ENCODE measurements at places on chromosomes 2 and 18.

- no peak for DNase-seq
Measured at GRCh38 chr2:16316456-16317210, 349.0 kb downstream of the CYRIA start.

DNA sequence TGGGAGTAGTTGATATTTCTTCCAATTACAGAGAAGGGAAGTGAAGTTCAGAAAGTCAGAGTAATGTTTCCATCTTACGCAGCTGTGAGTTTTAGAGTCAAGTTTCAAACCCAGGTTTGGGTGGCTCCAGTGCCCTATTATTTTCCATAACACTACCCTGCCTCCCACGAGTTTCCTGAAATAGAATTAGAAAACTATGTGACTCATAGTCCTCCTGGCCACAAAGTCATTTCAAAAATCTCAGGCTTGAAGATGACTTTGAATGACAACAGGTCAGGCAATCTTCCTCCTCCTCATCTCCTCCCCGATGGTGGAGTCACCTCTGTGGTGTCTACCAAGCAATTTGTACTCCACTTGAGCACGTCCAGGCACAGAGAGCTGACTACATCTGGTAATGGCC is 212.3 kb upstream of the TRIB2 start:
- no peak for DNase-seq

DNA sequence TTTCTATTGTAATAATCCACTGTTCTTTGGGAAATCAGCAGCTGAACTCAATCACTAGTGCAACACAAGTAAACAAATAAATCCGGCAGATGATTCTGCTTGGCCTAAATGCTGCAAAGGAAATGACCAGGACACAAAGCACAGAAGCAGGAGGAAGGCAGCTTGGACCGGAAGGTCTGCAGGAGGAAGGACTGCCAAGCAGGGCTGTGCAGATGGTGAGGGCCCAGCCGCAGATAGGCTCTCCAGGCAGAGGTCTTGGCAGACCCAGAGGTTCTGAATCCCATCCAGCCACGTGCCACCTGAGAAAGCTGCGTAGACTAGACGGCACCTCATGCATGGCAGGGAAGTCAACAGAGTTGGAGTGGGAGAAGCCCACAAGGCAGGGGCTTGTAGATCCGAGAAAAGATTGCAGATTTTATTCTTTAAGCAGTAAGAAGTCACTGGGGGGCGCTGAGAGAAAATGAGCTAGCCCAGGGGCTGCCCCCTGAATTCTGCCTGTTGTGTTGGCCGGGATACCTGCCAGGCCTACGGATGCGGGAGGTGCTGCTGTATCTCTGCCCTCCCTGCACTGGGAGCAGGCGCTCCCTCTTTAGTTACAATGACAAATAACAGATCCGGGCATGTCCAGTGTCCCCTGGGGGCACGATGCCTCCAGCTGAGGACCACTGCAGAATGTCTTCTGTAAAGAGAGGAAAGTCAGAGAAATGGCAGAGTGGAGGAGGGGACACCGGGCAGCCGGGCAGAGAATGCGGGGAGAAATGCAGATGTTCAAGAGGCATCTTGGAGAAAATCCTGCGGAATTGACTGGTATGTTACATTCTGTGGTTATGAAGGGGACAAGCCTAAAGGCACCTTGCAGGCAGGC is 153.5 kb downstream of the PXDN start:
- no peak for DNase-seq

DNA sequence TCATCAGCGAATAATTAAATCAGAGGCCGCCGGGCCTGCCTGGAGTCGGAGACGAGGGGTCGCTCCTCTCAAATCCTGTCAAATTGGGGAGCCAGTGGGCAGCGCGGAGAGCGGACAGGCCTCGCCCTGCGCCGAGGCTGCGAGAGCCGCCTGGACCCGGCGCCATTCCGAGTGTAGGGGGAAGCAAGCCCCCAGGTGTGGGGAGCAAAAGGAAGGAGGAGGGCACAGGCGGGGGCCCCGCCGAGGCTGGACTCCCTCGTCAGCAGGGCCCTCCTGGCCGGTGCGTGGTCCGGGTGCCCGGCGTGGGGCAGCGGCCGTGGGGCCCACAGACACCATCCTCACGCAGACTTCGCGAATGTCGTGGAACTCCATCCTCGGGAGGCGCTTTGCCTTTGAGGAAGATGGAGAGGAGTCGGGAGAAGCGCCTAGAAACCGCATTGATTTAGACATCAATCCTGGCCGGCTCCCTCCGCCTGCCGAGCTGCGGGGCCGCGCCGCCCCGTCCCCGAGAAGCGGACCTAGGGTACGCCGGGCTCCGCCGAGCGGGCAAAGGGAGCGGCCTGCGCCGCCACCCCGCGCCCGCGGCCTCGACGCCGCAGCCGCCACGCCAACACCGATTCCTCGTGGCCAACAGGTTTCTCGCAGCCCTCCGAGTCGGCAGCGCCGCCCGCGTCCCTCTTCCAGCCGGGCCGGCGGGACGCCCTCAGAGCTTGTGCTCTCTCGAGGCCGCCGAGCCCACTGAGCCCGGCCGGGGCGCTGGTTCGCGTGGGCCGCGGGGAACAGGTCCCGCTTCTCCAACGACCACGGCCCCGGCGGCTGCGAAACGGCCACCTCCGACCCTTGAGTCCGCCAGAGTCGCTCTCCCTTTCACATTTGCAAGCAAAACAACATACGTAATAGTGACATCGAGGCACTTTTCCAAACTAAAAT is 6.7 kb upstream of the ONECUT2 start:
- DNase-seq: peak; percentile 30

DNA sequence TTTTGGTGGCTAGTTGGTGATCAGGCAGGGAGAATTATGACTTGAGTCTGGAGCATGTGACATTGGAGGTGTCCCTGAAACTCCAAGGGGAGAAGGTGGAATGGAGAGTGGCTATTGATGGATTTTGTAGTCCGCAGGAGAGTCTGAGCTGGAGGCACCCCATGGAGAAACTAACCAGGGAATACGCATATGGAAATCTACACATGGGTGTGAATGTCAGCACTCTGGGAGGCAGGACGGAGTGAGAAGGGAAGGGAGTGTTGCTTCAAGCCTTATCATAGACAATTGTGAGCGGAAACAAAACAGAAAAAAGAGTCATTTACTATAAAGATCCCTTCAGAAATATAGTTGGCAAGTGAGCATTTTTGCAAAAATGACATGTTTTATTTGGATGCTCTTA is 667 bp upstream of the SCYGR4 start:
- no peak for DNase-seq

GRCh38 chr18:45874491-45875184 is 49.2 kb downstream of the SIGLEC15 start:
- DNase-seq: no peak

- DNase-seq: no peak
Measured at GRCh38 chr2:239695728-239696240, 295.0 kb upstream of the HDAC4 start.

GRCh38 chr2:174784316-174784715 is 20.0 kb upstream of the CHRNA1 start:
- DNase-seq: no peak

DNA sequence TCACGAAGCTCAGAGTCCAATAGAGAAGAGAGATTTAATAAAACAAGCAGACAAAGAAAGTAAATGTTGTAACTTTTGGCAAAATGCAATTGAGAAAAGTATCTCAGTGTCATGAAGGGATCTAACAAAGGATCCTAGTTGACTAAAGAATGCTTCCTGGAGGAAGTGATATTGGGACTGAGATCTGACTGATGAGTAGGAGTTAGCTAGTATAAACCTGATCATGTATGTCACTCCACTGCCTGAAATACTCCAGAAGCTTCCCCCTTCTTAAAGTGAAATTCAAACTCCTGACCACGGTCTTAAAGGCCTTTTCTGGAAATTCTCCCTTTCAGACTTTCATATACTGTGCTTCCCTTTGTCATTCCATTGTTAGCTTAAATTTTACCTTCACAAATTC is 1102.4 kb upstream of the ZEB2 start:
- no peak for DNase-seq

- DNase-seq: no peak
Measured at GRCh38 chr2:240111253-240111652, 24.9 kb downstream of the COPS9 start.

GRCh38 chr2:144330951-144331673 is 188.8 kb downstream of the ZEB2 start:
- DNase-seq: peak; percentile 27

DNA sequence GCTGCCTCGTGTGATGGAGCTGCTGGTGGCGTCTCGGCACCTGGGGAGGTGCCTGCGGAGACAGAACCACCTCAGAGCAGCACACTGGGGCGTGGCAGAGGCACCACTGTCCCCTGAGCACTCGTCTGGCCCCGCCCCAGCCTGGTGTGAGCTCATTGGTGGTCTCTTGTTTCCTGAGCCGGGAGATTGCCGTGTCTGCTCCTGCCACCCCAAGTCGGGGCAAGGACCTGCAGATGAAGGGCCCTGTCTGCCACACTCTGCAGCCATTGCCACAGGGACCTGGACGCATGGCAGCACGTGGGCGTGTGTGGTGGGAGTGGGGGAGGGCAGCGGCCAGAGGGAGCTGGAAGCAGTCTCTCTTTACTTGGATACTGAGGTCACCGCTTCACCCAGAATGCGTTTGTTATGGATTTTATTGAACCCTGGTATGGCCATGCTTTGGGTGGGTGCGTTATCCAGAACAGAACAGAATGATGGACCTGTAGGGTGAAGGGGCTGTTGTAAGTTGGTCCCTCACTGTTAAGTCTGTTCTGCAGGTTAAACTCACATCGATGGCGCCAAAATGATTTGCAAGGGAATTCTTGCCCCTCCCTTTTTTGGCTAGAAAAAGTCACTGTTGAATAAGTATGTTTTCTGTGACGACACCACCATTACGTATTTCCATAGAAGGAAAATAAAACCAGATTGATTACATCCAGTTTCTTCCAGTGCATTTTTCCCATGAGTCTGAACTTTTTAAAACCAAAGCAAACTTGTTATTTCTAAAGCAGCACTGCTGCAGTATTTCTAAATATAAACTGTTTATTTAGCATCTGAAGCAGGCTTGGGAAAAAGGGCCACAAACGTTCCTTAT is 92.0 kb downstream of the USP40 start:
- no peak for DNase-seq

GRCh38 chr2:20369366-20369765 is 18.7 kb upstream of the PUM2 start:
- no peak for DNase-seq

DNA sequence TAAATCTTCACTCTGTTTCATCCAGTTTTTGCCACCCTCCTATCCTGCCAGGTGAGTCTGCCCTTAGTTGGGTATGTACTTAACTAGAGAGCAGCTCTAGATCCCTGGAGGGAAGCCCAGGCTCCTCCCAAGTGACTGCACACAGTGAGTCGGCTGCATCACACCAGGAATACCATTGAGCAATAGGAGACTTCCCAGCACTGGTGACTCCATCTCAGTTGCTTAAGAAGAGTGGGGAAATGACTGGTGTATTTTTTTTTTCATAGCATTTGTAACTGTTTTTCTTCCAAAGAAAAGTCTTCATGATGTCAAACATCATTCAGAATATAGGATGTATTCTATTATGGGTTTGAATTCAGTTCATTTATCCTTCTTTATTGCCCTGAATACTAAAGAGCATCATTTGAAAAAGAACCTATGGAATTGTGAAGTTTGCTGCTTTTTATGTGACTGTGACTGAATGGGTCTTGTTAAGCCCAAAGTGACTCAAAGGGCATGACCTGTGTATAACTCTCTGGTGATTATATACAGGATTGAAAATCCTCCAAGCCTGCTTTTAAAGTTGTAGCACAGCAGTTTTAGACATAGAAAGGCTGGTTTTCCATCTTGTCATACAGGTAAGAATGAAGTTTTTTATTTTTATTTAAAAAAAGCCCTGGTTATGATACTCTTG is 84.3 kb downstream of the MAP3K20 start:
- DNase-seq: peak; percentile 57

DNA sequence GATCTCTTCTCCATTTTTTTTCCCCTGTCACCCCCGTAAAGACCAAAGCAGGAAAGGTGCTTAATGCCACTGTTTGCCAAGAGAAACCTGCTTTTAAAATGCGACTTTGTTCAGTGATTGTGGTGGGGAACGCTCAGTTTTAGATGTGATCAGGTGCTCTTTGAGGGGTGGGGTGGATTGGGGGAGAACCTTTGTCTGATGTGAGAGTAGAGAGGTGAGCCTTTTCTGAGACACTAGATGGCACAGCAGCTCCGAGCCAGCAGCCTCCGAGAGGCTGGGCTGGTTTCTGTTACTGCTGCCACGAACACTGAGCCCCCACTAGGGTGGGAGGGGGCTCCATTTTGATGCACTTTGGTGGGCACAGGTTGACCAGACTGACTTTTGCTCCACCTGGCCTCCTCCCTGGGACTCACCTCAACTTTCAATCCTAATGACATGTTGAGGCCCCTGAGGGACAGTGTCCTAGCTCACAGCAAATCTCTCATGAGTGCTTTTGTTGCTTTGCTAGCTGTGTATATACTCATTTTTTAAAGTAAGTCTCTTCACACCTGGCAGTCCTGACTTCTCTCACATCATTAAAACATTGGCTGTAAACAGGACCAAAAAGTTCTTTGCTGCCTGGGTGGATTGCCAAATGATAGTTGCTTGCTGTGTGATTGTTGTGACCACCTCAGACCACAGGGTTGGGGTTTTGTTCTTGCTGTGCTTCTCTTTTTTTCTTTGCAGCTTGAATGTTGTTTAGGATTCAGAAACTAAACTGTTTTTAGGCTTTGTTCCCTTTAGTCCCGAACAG is 98.2 kb upstream of the MAP3K20 start:
- DNase-seq: no peak

DNA sequence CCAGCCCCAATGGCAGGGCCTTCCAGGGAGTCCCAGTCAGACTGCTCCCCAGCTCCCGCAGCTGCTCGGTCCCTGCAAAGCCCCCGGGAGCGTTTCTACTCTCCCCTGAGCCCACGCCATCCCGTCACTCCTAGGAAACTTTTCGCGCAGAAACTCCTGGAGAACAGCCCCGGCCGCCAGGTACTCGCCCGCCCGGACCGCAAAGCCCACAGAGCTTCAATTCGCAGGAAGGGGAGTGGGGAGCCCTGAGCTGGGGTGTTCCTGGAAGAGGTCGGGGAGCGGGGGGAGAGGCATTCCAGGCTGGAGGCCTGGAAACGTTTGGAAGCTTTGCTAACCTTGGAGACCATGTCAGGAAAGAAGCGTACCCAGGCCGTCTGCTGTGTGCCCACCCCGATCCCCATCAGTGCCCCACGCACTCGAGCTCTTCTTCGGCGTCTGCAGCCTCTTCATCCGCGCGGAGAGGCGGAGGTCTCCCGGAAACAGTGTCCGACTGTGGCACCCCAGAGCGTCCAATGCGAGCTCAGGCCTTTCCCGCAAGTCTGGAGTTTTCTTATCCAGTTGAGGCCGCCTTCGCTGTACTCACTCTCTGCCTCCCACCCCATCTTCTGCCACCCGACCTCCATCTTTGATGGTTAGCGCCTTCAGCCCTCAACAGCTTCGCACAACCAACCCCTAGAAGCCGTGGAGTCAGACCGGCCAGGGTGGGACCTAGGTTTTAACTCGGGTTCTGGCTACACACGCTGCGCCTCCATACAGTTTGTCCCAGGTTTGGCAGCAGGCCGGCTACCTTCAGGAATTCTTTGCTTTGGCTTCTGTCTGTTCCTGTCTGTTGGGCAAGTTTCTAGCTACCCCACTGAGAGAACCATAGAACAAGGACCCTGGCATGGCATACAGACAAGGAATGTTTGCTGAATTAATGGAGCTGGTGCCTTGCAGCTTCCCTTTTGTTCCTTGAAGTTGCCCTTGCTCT is 3.7 kb downstream of the PCGF1 start:
- no peak for DNase-seq

Measured in small intestine (tissue), 16 donors.